ENCODE measurements at places on chromosomes 4 and X.
A peak's percentile ranks its signal among the peaks of the same experiment; 100 is the strongest.

DNA sequence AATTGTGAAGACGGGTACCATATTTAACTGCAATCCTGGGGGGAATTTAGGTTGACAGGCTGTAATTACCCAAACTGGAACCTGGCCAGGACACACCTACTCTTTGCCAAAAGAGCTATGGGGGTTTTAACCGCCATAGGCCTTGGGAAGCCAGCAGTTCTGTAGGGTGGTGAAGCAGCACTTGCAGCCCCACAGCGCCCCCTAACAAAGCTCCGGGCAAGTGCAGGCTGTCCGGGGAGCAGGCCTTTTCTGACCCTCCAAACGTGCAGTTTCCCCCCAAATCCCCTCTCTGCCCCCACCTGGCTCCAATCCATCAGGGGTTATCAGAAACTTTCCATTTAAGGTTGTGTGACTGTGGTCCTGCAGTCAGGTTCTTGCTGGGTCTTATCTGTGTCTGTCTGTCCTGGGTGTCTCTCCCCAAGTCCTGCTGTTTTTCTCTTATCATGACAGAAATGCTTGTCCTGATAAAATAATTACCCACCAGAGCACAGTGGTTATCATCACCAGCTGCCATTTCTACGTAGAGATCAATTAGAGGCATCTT lies 350.9 kb downstream of the MID1IP1 start:
- peak; percentile 53 for DNase-seq

DNA sequence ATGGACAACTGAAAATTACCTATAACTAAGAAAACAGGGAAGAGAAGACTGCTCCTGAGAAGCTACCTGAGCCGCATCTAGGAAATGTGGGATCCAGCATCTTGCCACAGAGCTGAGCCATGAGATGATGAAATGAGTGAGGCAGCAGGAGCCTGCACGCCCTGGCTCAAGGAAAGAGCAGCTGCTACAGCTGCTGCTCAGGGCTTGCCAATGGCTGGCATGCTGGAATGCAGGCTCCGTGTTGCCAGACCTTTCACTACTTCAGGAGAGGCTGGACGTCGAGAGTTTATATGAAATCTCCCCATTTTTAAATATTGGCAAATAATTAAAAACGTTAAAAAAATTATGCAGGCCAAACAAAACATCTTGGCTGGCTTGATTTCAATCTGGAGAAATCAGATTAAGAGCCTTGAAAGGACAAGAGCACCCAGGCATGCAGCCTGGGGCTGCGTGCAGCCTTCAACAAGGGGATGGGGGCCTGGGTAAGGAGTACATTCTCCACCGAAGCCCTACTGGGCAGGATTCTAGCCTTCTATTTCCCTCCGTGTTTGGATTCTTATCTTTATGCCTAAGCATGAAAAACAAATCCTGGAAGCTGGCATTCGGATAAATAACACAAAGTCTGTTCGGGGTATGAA lies 227.6 kb downstream of the NR3C2 start:
- no peak for DNase-seq

DNA sequence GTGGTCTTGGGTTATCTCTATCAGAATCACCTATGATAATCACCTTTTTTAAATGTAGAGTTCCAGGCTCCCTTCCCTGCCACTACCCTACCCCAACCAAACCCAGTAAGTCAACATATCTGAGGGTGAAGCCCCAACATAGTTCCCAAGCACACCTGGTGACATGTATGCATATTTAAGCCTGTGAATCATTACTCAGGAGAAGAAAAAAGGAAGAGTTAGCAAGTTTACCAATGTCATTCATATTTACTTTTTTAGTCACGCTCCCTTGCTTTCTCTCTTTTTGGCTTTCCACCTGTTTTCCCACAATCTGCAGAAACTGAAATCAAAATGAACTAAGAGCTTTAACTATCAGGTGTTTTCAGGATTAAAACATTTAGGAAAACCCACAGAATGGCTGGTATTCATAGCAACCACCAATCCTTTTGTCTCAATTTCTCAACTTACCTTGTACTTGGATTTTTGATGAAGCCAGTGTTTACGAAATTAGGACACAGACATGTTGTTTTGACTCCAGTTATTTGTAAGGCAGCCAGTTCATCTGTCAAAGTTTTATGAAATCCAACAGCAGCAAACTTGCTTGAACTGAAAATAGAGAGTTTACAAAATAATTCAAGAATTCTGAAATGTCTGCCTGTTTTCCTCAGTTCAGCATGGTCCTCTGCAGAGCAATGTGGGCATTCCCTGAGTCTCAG lies 34.0 kb downstream of the HSD17B11 start:
- no peak for DNase-seq

DNA sequence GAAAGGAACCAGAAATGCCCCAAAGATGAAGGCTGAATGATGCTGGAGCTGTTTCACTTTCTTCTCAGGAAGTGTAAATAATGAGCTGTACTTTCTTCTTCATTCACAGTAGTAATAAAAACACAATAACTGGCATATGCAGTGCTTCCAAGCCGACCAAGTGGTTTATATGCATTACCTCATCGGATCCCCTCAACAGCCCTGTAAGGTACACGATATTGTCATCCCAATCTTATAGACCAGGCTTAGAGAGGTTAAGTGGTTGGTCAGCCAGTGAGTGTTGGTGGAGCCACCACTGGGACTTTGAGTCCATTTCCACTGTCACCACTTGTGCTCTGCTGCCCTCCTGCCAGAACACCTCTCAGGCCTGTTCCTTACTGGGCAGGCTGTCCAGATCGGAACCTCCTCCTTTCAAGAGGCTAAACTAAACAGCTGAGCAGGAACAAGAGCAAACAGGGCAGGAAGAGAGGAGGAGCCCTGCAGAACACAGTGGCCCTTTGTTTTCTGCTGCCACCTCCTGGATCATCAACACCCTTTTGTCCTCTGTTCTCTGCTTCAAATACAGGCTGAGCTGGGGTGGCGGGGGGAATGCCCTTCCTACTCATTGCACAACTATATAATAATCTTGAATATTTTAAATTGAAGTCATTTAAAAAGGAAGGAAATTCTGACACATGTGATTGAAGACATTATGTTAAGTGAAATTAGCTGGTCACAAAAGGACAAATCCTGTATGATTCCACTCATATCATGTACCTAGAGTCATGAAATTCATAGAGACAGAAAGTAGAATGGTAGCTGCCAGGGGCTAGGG lies 112.5 kb upstream of the ATP6AP2 start:
- DNase-seq, result peak; percentile 45

DNA sequence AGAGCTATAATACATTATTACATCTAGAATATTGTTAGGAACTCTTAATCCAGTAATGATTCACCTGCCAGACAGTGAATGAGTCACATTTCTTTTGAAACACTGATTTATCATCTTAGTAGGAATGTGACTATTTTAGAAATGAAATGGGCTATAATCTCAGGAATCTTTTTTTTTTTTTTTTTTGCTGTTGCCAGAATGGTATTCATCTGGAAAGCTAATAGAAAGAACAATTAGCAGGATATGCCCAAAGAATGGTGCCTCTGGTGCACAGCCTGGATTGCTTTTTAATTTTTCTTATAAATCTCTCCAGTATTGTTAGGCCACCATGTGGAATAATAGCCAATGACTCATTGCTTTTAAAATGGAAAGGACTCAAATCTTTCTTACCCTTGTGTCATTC lies 181.1 kb upstream of the SMIM31 start:
- no peak for DNase-seq

DNA sequence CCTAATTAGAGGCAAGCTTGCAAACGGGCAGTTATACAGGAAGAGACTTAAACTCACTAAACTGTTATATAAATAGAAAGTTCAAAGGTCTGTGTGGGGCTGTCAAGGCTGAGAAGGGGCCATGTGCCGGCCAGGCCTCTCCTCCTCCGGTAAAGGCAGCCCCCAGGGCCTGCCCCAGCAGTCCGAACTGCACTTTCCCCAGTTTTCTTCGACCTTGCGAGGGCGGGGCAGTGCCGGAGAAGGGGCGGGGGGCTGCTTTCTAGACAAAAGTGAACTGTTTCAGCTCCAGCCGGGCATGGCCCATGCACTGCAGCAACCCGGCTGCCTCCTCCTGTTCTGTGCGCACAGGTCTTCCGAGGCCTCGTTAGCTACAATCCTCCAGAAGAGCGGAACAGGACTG lies 4.1 kb downstream of the AFF2 start:
- DNase-seq, result no peak

GRCh38 chr4:161555689-161556660 lies 607.8 kb downstream of the FSTL5 start:
- peak; percentile 13 for DNase-seq

DNA sequence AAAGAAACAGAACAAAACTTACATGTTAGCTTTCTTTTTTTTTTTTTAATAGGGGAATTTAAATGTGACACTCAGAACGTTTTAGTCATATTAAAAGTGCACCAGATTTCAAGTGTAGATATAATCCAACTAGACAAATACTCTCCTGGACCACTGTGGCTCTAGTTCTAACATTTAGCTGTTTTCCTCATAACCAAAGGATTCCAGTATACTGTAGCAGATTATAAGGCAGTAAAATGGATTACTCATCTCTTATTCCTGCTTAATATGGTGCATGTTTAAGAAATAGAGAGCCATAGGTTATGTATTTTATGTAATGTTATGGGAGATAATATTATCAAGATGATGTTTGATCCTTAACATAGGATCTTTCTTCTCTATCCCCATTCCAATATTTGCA lies 1339.5 kb upstream of the AGA start:
- DNase-seq, result no peak

GRCh38 chrX:110786486-110786885 lies 9.1 kb downstream of the CHRDL1 start:
- DNase-seq, result no peak

DNA sequence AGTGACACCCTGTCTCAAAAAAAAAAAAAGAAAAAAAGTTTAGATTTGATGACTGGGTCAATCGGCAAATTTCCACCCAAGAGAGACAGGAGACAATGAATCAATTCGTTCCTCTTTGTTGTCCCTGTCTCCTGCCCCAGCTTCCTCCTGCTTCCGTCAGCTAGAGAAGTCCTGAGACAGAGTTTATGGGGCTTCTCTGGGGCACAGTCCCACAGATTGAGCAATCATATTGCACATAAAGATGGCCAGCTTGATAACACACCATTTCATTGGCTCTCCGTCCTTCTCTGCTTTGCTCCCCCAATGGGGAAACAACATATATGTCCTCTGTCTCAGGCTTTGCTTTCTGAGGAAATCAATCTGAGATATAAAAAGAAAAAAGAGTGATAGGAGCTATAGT lies 78.4 kb upstream of the FUNDC1 start:
- no peak for DNase-seq

DNA sequence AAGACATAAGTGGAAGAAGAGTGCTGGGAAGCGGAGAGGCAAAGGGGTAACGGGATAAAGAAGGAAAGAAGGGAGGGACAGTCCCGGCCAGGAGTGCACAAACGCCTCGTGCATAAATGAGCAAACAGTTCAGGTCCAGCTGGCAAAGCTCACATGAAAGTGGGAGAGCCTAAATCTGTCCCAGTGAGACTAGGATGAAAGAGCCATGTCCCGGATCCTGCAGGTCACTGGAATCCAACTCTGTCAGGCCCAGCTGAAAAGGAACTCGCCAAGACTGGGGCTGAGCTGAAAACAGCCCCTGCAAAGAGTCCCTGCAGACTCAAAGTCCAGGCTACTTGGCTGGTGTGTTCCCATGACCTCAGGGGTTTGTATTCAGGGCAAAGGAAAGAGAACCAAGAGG lies 38.0 kb upstream of the CRMP1 start:
- DNase-seq, result no peak

DNA sequence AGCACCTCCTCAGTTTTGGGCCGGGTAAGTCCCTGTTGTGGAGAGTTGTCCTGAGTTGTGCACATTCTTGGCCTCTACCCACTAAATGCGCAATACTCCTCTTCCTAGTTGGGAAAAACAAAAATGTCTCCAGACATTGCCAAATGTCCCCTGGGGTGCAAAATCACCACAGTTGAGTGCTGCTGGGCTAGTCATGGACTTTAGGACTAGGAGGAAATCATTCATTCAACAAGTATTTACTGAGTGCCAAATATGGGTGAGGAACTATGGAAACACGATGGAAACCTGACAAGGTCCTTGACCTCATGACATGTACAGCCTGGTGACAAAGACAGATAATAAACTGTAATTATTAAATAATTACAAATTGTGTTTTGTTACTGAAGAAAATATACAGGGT lies 71.6 kb downstream of the STX18 start:
- DNase-seq, result no peak

DNA sequence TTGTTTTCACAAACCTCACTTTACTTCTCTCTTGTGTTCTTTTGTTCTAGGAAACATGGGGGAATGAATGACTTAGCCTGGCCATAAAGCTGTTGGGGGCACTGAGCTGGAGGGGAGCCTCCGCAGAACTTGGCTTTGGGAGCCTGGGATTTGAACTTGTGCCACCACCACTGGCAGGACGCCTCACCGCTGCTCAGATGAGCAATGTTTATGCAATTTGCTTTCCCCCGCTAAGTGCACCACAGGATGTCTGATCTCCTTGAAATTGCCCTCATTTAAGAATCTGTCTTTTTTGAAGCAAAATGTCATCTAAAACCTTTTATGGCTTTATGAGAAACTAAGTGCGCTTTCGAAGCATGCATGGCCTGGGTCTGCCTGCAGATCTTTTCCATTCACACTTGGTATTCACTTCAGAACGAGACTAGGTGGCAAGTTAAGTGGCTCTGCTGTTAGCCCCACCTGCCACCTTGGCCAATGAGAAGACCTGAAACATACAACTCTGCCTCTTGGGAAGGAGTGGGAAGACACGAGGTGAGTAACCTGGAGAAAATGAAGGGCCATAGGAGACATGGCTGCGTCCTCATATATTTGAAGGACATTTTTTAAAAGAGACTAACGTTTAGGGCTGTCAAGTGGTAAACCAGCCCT lies 119.3 kb downstream of the LDB2 start:
- no peak for DNase-seq

DNA sequence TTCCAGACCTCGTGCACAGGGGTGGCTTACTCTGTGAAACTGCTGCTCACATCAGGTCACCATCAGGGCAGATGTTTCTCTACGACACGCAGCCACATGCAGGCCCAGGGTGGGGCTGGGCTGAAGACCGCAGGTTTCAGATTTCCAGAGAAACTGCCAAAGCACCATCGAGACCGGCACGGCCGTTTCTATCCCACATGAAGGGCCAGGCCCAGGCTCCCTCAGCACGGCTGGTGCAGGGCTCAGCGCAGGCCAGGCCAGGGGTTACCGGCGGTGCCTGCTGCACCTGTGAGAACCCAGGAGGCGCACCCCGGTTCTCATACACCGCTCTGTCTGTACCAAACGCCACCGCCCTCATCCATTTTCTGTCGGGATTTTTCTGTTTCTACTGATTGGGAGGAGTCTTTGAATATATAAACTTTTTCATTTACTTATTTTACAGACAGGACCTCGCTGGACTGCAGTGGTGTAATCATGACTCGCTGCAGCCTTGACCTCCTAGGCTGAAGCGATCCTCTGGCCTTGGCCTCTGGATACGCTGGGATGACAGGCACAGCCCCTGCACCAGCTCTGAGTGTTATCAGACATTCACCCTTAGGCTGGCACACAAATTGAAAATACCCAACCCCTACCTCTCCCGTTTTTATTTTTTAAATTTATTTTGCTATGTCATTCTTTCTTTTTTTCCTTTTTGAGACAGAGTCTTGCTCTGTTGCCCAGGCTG lies 17.1 kb downstream of the CTBP1 start:
- DNase-seq, result no peak

GRCh38 chrX:7261672-7262332 lies 113.8 kb upstream of the PUDP start:
- peak; percentile 25 for DNase-seq

- peak; percentile 14 for DNase-seq
These were observed 108.8 kb downstream of the ZNF827 start for GRCh38 chr4:145829629-145830395.

Measured in GM20000 (cell line).